ENCODE measurements at places on chromosomes 16 and 17.

DNA sequence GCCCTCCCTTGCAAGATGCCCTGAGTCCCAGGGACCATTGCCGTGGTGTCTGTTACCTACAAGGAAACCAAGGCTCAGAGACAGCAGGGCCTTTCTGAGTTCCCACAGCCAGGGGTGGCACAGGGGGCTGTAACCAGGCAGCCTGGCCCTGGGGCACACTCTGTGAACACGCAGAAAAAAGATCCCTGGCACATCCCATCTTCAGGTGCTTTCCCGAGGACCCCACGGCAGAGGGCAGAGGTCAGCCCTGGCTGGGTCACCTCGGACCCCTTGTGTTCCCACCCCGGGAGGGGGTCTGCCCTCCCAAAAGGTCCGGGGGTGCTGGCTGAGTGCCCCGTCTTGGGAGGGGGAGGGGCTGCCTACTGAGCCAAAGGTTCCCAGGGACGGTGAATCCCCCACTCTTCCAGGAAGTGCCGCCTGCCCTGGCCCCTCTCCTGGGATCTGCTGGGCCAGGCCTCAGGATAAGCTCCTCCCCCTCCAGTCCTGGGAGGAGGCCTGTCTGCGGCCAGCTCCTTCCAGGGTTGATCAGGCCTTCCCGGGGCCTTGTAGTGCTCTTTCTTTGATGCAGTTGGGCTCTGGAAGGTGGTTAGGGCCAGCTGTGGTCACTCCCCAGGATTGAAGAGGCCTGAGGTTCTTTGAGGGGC lies 8.1 kb downstream of the GLIS2 start:
- peak; percentile 39 for DNase-seq

DNA sequence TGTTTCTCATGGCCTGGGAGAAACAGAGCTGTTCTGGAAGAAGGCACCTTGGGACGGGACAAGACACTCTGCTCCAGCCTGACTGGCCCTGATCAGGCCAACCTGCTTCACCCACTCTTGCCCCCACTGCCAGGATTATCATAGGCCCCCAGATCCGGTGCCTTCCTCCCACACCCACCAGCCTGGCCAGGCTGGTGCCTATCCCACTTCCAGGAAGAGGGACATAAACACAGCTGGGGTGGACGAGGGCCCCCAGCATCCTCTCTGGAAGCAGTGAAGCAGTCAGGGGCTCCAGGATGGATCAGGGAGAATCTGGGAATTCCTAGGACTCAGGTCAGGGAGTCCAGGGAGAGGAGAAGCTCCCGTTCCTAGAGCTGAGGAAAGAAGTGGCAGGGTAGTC lies 16.9 kb upstream of the ITGA3 start:
- DNase-seq, result no peak

DNA sequence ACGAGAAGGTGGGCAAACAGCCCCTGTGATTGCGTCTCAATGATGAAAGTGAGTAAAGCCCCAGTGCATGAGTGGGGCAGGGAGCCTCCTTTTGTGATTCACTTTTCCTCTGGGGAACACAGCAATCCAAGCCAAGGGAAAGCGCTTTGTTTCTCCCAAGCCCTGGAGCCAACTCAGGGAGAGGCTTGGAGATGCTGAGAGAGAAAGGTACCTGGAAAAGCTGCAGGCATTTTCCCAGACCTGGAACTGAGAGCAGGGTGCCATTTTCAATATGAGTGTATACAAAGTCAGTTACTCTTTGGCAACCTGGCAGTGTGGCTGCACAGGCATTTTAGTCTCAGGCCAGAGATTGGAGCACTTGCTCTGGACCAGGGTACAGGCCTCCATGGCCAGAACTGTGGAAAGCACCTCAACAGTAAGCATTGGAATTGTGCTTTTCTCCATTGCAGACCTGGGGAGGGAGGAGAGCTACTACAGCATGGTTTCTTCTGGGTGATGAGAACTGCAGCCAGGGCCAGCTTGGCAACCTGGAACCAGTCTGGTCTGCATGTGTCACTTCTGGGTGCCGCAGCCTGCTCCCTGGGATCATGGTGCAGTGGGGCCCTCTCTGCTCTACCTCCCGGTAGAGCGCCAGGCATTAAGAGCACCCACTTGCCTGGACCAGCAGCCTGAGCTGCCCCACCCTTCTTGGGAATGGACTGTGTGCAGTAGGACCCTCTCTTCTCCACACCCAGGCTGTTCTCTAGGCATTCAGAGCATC lies 89.0 kb upstream of the CDH5 start:
- DNase-seq, result no peak

GRCh38 chr17:3602499-3602898 lies 6.7 kb downstream of the TRPV1 start:
- no peak for DNase-seq

DNA sequence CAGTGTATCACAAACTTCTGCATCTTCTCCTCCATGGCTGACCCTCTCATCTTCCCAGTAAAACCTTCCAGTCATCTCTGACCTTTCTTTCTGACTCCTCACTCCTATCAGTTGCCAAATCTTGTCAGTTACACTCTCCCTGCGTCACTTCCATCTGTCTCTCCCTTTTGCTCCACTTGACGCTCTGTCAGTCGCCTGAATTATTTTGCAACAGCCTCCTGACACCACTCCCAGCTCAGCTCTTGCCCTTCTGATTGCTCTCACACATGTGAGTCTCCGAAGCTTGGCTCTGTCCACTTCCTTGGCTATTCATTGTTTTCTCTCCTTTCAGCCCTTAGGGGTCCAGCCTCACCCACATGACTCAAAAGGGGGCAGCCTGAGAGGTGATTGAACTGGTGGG lies 27.7 kb downstream of the DHRS7C start:
- no peak for DNase-seq
